ENCODE measurements at places on chromosomes 1 and 21. TPM values are rescaled to one million over a fixed set of nuclear protein-coding genes. Genes with fewer than 3 reads are reported as not detected.
A peak's percentile ranks its signal among the peaks of the same experiment; 100 is the strongest.

DNA sequence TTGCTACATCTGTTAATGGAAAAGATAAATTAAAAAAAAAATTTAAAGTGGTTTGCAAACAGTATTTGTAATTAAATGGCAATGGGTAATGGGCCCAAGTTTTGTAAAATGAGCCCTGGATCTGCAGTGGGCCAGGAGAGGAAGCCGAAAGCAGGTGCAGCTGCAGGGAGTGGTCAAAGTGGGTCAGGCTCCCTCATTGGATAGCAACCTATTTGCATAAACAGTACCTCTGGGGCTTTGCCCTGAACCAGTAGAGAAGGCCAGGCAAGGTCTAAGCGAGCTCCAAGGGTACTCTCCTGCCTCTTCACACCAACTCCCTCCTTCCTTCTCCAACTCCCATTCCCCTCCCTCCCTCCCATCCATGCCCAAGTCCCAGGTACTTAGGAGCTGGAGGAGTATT lies 138.9 kb downstream of the HMGB4 start:
- H3K27me3 ChIP-seq, result no peaks in the 10 kb centered on the region
- H3K36me3 ChIP-seq, result no peaks in the 10 kb centered on the region
- no peak overlapping the region for H3K27ac ChIP-seq
- no peak for DNase-seq
- H3K4me3 ChIP-seq, result no peak overlapping the region

DNA sequence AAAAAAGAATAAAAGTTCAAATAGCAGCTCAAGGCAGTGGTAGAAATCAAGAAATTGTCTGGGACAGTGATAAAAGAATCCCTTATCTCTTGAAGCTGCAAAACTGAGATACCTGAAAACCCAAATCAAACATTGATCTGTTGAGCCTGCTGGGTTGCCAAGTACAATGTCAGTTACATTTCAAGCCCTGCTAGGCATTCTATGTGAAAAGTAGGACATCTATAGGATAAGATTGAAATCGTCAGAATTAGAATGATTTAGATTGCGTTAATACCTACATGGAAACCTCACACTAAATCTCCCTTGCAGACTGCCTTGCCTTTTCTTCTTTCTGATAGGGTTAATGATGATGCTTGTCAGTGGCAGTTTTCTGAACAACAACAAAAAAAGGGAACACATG lies 1684.4 kb upstream of the B3GALT2 start:
- no peak overlapping the region for H3K27ac ChIP-seq
- no peaks in the 10 kb centered on the region for H3K27me3 ChIP-seq
- H3K36me3 ChIP-seq, result no peaks in the 10 kb centered on the region
- DNase-seq, result no peak
- H3K4me3 ChIP-seq, result no peak overlapping the region

- no peak for DNase-seq
- no peaks in the 10 kb centered on the region for H3K4me1 ChIP-seq
- no peaks in the 10 kb centered on the region for H3K36me3 ChIP-seq
- no peak overlapping the region for H3K4me3 ChIP-seq
- no peaks in the 10 kb centered on the region for H3K27me3 ChIP-seq
Measured at GRCh38 chr1:71717186-71717585, 565.2 kb downstream of the NEGR1 start.

- peaks cover 22% of the 10 kb centered on the region for H3K4me1 ChIP-seq
- no peaks in the 10 kb centered on the region for H3K36me3 ChIP-seq
- peak overlapping the region; percentile 35 for H3K4me3 ChIP-seq
- H3K27me3 ChIP-seq, result no peaks in the 10 kb centered on the region
- peak overlapping the region; percentile 36 for H3K27ac ChIP-seq
- DNase-seq, result no peak
Measured at GRCh38 chr1:83693427-83694126, 305.4 kb downstream of the TTLL7 start.

The DRAM2 gene
- total RNA-seq, result 32.8 TPM

DNA sequence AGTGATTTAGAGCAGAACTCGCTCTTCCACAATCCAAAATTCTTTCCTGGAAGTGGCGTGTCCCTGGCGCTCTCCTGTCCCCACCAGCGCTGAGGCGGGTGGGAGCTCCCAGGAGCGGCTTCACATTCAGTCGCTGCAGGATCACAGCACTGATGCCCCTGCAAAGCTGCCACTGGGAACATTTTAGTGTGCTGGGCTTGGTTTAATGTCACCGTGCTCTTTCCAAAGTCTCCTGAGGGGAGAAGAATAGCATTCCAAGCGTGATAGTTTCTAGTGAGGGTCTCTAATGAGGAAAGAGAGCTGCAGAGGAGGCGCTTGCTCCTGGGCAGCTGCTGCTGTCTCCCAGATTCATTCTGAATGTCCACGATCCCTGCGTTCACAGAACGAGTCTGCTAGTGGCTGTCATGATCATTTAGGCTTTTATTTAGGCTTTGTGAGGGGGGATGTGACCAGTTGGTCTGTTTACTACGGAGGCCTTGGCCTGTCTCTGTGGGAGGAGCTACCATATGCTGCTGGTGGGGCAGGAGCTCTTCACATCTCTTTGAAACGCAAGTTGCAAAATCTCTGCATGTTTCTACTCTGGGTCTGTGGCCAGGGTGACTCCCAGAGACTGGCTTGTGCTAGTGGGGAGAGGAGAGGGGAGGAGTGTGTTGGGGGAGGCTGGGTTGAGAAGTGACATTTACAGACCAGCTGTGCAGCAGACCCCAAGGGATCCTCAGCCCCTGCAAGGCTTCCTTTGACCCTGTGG lies 23.4 kb downstream of the OLFML3 start:
- peak overlapping the region; percentile 14 for H3K4me3 ChIP-seq
- DNase-seq, result no peak
- H3K4me1 ChIP-seq, result peaks cover 9% of the 10 kb centered on the region
- H3K36me3 ChIP-seq, result no peaks in the 10 kb centered on the region
- H3K27me3 ChIP-seq, result no peaks in the 10 kb centered on the region

DNA sequence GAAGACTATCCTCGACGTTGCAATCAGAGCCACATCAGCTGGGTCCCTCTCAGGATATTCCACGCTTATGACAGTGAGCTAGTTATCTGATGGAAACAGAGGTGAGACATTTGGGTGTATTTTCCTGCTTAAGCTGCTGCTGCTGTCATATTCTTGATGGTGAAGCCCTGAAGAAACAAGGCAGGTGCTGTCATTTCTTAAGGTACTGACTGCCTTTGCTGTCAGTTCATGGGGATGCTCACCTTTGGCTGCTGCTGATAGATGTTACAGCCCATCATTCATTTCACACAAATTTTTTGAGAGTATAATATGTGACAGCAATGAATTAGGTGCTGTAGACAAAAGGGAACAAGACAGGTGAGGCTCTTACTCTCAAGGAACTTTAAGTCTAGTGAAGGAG lies 577.4 kb downstream of the LMO4 start:
- no peaks in the 10 kb centered on the region for H3K4me1 ChIP-seq
- H3K27me3 ChIP-seq, result no peaks in the 10 kb centered on the region
- H3K36me3 ChIP-seq, result no peaks in the 10 kb centered on the region
- DNase-seq, result no peak

- no peak overlapping the region for H3K27ac ChIP-seq
- no peak overlapping the region for H3K4me3 ChIP-seq
- DNase-seq, result no peak
- no peaks in the 10 kb centered on the region for H3K36me3 ChIP-seq
- no peaks in the 10 kb centered on the region for H3K4me1 ChIP-seq
Measured at GRCh38 chr21:27827972-27828371, 861.1 kb upstream of the ADAMTS5 start.

The IL20 gene
- total RNA-seq, result not detected

GRCh38 chr1:165549973-165550372 lies 6.2 kb downstream of the LRRC52 start:
- no peaks in the 10 kb centered on the region for H3K27me3 ChIP-seq
- no peak overlapping the region for H3K27ac ChIP-seq
- H3K4me3 ChIP-seq, result no peak overlapping the region
- DNase-seq, result no peak
- H3K4me1 ChIP-seq, result no peaks in the 10 kb centered on the region

- peaks cover 12% of the 10 kb centered on the region for H3K4me1 ChIP-seq
- no peak overlapping the region for H3K4me3 ChIP-seq
- DNase-seq, result no peak
- no peaks in the 10 kb centered on the region for H3K27me3 ChIP-seq
Measured at GRCh38 chr1:173864179-173864867, 3.5 kb downstream of the GAS5 start.

The CCDC27 gene
- total RNA-seq, result not detected

The SAMD13 gene
- 1.7 TPM for total RNA-seq

DNA sequence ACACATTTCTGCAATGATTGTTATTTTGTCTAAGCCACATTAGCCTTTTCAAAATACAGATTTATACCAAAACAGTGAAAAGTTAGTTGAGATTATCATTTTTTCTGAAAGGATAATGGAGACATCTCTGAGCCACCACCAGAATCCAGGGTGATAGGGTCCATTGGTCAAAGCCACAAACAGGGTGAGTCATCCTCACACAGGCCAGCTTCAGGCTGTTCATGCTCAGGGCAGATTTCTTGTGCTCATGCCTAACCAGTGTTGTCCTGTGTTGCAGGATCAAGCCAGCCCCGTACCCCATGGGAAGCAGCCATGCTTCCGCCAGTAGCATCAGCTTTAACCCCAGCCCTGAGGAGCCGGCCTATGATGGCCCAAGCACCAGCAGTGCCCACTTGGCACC lies 13.4 kb downstream of the ELOA start:
- no peak overlapping the region for H3K4me3 ChIP-seq
- DNase-seq, result no peak
- H3K27ac ChIP-seq, result no peak overlapping the region
- peaks cover 100% of the 10 kb centered on the region for H3K36me3 ChIP-seq
- H3K4me1 ChIP-seq, result peaks cover 57% of the 10 kb centered on the region
- H3K27me3 ChIP-seq, result no peaks in the 10 kb centered on the region

The KCNE1 gene
- total RNA-seq, result 5.6 TPM

- H3K36me3 ChIP-seq, result no peaks in the 10 kb centered on the region
- DNase-seq, result no peak
- peak overlapping the region; percentile 65 for H3K27ac ChIP-seq
- H3K4me1 ChIP-seq, result peaks cover 13% of the 10 kb centered on the region
- no peak overlapping the region for H3K4me3 ChIP-seq
Measured at GRCh38 chr1:207904391-207904790, 6.5 kb downstream of the CD34 start.

Data from heart left ventricle (tissue), 16 donors.